Stimulated activated CD8-positive, alpha-beta memory T cell treated with anti-CD3 and anti-CD28 coated beads, Interleukin-15, amount 100 ng/mL, for 4 hours (primary cell): ENCODE measurements at places on chromosomes 11 and 22.

GRCh38 chr11:92556431-92556830, 331.8 kb downstream of the FAT3 start:
- DNase-seq: no peak

DNA sequence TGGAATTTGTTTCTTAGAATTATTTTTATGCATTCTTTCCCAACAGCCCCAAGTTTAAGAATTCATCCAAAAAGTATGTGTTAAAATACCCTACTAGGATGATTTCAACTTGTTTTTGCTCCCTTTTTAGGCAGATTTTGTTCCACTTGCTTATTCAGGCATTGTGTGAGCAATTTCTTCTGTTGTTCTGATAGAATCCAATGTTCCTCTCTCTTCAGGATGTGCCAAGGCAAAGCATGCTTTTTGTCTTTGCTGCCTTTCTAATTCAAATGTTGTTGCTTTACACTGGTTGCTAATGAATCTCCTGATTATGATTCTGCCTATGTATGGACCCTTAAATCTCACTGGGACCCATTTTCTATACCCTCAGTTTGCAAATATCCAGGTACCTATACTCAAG, 131.2 kb upstream of the ARHGAP42 start:
- DNase-seq: no peak

DNA sequence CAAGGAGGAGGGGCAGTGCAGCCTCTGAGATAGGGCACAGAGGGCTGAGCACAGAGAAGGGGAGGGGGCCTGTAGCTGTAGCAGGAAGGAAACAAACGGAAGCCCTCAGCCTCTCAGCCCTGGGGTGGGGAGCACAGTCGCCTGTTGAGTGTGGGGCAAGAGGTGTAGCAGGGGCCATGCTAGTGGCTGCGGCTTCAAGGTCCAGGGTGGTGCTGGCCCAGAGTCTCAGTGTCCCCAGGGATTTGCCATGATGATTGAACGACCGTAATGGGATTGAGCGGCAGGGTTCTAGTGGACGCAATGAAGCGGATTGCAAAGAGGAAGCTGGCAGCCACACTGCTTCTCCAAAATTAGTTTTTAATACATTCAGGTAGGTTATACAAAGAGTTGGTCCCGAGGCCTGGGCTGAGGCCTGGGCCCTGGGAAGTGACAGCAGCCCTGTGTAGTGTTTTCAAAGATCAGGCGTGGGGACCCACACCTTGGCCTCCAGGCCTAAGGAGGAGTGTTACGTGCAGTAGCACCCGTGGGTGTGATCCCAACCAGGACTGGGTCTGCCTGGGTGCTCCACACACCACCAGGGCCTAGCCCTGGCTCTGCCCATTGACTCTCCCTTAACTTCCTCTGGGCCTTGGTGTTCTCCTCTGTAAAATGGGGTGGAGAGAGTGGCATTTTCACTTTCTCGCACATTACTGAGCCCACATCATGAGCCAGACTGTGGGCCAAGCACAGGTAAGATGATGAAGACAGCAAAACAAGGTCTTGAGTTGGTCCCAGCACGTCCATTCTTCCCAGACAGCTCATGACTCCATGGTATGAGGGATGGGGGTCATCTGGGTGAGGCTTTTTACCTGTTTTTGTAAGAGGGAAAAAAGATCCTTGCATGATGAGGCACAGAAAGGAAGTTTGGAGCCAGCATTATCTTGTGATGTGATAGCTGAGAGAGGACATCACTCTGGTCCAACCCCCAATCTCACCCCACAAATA, 13.1 kb downstream of the LRRC32 start:
- no peak for DNase-seq

DNA sequence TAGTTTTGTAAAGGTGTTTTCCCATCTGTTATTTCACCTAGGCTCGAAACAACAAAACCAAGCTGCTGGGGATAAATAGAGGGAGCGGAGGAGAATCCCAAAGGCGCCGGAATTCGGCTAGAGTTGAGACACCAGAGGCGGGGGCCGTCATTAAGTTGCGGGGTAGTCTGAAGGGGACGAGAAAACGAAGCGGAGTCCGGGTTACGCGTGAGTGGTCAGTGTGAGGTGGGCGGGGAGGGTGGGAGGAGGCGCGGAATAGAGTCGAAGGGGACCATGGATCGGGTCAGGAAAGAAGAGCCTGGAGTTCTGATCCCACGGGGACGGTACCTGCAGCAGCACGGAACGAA, 361 bp downstream of the SRPRA start:
- no peak for DNase-seq

- DNase-seq: no peak
Observed at GRCh38 chr11:35214792-35215193, 75.8 kb downstream of the CD44 start.

DNA sequence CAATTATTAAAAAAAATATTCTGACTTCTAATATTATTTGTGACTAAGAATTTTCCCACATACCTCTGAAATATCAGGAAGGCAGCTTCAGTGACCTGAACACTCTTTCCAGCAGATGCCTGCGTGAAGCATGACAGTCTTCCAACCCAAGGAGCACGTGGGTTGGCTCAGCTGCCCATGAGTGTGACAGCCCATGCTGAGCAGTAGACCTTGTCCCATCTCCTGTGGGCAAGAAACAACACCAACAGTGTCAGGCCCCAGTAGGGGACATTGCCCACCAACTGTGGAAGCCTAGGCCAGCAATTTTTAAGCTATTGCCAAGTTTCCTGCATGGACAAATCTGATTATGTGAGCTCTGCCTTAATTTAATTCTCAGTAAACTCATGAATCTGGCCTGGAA, 66.4 kb upstream of the OLFML1 start:
- no peak for DNase-seq

DNA sequence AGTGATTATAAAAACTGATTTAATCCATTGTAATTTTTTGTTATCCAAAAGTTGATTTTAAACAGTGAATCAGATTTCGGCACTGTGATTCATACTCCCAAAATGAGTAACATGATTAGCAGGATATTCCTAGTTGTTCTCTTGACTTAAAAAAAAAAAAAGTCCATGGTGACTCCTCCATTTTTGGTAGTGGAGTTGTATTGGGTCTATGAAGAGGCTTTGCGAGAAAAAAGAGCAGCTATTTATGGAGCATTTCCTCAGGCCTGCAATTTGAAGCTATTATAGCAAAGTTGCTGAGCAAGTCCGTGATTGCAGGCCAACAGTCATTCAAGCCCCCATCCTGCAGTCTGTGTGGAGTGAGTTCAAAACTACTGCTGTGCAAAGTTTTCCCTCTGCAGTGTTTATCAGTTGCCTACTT, 28.8 kb downstream of the YAP1 start:
- no peak for DNase-seq
